ENCODE measurements at places on chromosomes 6 and 20.

DNA sequence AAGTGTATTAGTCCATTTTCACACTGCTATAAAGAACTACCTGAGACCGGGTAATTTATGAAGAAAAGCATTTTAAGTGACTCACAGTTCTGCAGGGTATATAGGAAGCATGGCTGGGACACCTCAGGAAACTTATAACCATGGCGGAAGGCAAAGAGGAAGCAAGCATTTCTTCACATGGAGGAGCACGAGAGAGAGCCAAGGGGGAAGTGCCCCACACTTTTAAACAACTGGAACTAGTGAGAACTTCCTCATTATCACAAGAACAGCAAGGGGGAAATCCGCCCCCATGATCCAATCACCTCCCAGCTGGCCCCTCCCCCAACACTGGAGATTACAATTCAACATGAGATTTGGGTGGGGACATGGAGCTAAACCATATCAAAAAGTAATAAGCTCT lies 28.3 kb upstream of the B3GAT2 start:
- DNase-seq, result no peak

DNA sequence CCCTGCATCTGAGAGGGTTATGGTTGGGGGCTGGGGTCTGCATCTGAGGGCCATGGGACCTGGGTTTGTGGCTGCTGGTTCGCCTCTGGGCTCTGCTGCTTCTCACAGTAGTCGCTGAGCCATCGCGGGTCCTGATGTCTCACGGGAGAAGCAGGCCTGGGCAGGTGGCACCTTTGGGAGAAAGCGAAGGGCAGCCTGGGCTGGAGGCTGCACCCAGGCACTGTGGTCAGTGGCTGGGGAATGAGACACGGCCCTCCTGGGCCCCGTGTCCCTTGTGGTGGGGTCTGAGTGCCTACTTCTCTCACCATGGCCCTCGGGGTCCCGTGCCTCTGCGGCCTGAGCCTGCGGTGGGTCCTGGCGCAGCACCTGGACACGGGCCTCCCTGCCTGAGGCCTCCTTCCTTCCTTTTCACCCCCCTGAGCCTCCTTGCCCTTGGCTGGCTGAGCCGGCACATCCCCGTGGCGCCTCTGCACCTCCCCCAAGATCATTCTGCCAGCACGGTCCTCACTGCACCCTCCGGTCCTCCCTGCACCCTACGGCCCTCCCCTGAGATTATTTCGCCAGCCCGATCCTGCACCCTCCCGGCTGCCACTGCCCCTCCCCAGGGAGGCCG lies 206.0 kb downstream of the ERMARD start:
- no peak for DNase-seq

GRCh38 chr20:50464026-50464724 lies 46.0 kb upstream of the PTPN1 start:
- peak; percentile 19 for DNase-seq

- DNase-seq, result no peak
Observed at GRCh38 chr6:66184091-66184490, 477.1 kb upstream of the EYS start.

DNA sequence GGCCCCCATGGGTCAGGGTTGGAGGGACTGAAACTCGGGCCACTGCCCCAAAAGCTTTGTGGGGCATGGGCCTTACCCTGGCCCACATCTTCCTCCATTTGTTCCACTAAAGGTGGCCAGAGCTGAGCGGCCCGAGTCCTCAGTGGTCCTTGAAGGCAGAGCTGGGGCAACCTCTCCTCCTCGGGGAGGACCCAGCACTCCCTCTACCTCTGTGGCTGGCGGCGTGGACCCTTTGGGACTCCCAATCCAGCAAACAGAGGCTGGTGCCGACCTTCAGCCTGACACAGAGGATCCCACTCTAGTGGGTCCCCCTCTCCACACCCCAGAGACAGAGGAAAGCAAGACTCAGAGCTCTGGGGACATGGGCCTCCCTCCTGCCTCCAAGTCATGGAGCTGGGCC lies 9.3 kb downstream of the LPIN3 start:
- DNase-seq, result no peak

DNA sequence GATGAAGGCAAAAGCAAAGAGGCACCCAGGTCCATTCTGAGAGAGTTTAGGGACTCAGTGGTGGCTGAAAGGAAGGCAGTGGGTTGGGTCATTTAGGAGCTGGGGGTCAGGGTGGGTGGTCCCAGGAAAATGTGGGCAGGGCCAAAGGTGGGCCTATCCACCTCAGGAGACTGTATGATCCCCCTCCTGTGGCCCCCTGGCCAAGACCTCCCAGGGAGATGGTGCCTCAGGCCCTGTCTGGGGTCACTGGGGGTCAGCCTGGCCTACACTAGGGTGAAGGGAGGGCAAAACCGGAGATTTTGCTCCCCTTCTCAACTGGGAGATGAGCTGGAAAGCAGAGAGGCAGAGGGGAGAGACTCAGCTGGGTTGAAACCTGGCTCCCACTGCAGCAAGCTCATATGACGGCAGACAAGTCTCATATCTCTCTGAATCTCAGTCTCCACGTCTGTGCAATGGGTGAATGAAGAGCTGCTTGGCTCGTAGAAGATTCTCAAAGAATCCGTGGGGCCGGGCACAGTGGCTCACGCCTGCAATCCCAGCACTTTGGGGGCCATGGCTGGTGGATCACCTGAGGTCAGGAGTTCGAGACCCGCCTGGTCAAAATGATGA lies 11.5 kb upstream of the BAK1 start:
- no peak for DNase-seq

GRCh38 chr6:154648188-154648887 lies 84.9 kb upstream of the SCAF8 start:
- no peak for DNase-seq

- no peak for DNase-seq
Observed at GRCh38 chr6:41625442-41625841, 12.8 kb upstream of the MDFI start.

DNA sequence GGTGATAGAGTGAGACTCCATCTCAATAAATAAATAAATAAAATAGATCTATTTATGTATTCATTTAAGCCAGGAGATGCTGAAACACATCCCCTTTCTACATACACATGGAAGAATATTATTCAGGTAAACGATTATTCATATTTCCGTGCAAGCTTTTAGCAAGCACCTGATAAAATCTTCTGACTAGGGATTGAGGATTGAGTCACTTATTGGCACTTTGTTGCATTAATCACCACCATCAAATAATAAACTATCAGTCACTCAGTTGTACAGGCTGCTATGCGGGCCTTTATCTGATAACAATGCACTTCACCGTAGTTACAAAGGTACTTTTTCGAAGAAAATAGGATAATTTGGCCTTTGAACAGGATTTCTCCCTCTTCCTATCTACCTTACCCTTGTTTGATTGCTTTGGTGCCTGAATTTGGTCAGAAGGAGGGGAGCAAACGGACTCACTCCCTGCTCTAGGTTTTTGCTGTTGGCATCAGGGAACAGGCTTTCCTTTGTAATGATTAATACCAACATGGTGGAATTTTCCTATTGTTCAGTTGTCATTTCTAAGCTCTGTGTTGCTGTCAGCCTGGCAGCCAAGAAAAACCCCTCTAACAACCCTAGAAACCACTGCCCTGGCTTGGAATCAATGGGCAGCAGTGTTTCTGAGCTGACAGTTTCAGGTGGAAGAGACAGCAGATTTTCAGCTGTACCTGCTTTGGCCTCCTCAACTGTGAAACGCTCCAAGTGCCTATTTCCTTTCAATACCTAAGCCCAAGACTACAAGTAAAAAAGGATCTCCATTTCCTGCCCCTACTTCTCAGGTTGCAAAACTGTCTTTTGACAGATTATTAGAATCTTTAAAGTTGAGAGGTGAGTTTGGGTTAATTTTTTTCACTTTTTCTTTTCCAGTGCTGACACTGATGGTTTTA lies 63.0 kb downstream of the MYB start:
- DNase-seq, result no peak

DNA sequence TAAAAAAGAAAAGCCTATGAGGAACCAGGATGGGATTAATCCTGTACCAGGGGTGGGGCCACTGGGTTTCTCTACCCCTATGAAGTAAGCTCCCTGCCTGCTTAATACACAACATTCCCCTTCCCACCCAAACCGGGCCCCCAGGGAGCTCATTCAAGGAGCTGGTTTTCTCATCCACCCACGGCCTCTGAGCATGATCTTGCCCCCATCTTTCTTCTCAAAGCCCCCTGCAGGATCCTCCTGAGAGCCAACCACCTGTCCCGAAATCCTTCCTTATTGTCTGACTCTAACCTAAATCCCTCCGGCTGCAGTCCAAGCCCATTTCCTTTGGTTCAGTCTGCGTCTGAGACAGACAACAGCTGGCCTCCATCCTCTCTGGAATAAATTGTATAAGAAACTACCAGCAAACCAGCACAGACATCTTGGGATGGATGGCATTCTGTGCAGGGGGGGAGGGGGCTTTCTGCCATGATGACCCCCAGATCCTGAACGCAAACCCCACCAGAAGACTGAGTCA lies 21.0 kb downstream of the KCNK5 start:
- peak; percentile 34 for DNase-seq

GRCh38 chr6:44041461-44042260 lies 85.6 kb downstream of the MRPL14 start:
- no peak for DNase-seq

DNA sequence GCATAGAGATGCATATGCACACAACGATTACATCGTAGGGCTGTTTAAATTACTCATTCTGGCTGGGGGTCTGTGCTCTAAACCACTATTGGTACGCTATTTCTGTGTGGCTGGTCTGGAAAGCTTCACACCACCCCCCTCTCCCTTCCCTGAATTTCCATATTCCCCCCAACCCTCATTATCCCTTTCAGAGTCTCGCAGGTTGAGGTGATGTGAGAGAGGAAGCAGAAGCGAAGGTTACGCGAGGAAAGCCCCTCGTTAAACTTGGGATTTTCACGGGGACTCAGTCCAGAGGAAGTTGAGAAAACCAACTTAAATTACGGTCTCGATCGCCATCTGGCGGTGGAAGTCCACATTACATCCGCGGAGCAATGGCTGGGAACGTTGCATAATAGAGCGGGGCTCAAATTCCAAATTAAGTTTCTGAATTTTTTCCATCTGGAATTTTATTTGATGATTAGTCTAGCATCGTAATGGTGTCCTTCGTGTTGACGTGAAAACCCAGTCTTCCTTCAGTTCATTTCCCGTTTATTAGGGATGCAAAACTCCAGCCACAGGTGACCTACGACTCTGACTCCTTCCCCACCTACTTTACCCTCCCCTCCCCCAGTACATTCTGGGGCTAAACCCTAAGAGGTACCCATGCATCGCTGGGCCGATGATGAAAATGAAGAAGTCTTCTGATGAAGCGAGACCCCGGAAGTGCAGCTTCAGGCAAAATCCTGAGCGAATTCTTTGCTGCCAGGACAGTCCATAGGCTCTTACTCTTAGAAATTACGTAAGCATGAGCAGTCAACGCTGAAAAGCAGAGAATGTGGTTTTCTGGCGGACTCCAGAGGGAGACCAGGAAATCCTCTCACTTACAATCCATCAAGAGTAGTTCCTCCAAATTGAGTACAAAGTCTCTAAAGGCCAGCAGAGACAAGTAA lies 19.7 kb downstream of the HLA-DOB start:
- no peak for DNase-seq

- no peak for DNase-seq
Observed at GRCh38 chr6:131419702-131420101, 153.3 kb upstream of the ARG1 start.

DNA sequence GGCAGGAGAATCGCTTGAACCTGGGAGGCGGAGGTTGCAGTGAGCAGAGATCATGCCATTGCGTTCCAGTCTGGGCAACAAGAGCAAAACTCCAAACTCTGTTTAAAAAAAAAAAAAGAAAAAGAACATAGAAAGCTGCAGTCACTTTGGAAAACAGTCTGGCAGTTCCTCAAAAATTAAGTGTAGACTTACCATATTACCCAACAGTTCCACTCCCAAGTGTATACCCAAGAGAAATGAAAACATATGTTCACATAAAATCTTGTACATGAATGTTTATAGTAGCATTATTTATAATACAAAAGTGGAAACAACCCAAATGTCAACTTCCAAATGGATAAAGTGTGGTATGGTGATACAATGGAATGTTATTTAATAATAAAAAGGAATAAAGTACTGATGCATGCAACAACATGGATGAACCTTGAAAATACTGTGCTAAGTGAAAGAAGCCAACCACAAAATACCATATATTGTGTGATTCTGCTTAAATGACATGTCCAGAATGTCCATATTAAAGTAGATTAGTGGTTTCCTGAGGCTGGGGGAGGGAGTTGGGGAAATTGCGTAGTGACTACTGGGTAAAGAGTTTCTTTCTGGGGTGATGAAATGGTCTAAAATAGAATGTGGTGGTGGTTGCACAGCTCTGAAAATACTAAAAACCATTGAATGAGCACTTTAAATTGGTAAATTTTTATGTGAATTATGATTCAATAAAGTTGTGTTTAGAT lies 62.9 kb downstream of the SUN5 start:
- no peak for DNase-seq

DNA sequence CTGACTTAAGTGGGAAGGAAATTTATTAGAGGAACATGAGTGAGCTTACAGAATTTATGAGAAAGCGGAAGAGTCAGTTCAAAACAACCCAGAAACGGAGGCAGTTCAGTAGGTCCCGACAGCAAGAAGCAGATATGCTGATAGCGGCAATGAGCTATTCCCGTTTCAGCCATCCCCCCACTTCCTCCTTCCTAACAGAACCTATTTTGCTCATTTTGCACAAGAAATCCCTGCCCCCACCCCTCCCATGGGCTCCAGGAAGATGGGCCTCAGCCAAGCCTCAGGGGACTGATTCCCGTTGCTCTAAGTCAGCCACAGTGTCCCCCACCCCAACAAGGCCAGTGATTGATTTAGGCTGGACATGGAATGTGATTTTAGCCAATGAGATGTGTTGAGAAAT lies 157.5 kb downstream of the CEBPB start:
- DNase-seq, result no peak

- DNase-seq, result no peak
Observed at GRCh38 chr6:121321282-121321681, 13.0 kb downstream of the TBC1D32 start.

GRCh38 chr6:111852725-111853124 lies 20.5 kb downstream of the FYN start:
- no peak for DNase-seq

DNA sequence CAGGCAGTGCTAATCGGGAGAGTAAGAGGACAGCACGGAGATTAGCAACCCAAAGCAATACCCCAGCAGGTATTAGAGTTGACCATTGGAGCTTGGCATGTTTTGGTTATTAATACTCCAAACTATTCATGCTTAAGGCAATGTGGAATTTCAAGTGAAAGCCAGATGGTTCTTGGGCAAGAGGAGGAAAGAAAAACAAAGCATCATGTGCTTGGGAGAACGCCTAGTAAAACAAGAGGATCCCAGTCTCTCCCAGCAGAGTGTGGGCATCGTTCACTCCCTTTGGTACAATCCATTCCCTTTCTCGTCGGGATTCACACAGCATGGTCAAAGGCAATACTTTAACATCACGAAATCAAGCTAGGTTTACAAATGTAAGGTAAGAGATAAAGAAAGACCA lies 349.8 kb downstream of the PRKN start:
- DNase-seq, result no peak

- no peak for DNase-seq
Observed at GRCh38 chr6:143529095-143529494, 17.6 kb upstream of the FUCA2 start.

- DNase-seq, result no peak
Observed at GRCh38 chr6:6495851-6496250, 92.7 kb upstream of the LY86 start.
